ENCODE measurements at places on chromosomes 1 and 21.

GRCh38 chr1:62882201-62883104 lies 98.5 kb downstream of the ATG4C start:
- no peak for DNase-seq

DNA sequence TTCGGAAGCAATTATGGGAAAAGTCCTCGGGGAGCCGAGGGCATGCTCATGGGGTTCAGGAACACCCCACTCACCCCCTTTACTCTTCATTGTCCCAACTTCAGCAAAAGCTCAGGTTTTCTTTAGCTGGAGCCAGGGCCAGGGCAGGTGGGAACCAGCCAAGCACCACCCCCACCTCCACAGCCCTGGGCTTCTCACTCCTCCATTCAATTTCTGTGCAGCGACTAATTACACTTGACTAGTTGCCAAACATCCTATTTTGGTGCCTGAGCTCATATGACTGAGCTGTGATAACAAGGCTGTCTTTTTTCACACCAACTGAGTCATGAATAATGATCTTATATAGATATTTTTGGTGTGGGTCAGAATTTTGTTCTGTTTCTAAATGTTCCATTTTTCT lies 257.2 kb upstream of the AJAP1 start:
- no peak for DNase-seq

- no peak for DNase-seq
Observed at GRCh38 chr1:18480315-18481189, at the start of gene KLHDC7A. KLHDC7A (plus strand) TSS chr1:18480930; CDS start chr1:18480982, 52 bp downstream.

- DNase-seq, result no peak
Observed at GRCh38 chr1:25926731-25927496, 20.7 kb upstream of the STMN1 start.

GRCh38 chr1:61143821-61144424 lies 61.6 kb downstream of the NFIA start:
- DNase-seq, result no peak

DNA sequence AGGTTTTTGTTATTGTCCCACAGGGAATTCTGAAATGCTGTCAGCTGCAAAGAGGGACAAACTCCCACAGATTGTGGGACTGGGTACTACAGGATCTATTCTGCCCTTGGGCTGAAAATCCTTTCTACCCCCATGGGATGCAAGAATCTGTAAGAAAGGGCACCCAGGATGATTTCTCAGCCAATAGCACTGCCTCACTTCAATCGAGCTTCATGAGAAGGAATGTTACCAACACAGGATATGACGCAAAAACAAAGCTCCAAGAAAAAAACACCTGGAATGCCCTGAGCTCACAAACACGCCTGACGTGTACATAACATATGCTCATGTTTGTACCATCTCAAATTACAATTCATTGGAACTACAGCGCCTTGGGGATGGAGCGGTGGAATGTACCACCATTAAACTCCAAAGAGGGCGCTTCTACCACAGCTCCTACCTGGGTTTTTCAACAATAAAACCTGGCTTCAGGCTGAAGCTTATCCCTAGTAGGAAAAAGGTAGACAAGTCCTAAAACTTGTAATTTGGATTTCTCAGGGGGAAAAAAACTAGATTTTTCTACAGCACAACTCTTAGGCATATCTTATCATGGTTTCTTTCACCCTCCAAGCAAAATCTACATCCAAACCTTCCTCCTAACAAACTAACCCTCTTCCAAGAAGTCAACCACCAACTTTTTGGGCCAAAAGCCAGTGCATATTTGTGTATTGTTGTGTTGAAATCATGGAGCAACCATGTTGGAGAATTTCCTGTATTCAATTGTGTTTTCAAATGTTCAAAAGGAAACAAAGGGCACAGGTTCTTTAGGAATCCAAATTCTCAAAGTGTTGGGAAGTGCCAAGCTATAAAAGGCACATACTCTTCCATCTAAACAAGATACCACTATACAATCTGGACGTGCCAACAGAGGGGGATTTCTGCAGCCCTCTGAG lies 78.9 kb downstream of the TGFBR3 start:
- DNase-seq, result no peak

- DNase-seq, result no peak
Observed at GRCh38 chr1:96559707-96560596, 161.6 kb upstream of the PTBP2 start.

DNA sequence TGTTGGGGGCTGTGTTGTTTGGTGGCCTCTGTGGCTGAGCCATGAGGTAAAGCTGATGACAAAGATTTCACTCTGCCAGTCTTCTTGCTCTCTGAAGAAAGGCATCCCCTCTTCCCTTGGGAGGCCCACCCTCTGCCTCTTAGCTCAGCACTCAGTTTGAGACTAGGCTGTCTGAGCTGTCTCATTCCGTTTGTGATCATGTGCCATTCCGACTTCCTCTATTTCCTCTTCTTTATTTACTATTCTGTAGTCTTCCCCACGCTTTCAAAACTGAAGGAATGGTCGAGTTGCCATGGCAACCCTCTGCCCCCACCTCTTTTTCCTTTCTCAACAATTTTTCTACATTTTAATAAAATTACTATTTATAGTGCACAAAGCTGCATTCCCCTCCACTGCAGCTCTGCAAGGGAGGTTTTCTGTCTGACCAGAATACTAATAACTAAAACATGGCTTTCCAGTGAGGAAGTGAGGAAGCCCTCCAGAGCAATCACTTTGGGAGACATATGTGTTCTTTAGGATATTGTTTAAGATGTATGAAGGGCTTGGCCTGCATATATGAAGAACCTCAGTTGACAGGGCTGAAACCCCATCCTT lies 30.8 kb downstream of the KCNA3 start:
- no peak for DNase-seq

GRCh38 chr1:168137515-168137821 lies 738 bp upstream of the GPR161 start:
- DNase-seq, result no peak

- DNase-seq, result no peak
Observed at GRCh38 chr1:51168266-51168845, 66.3 kb downstream of the C1orf185 start.

All from heart right ventricle (tissue), 16 donors.